ENCODE measurements at places on chromosomes 5 and 9.
A peak's percentile ranks its signal among the peaks of the same experiment; 100 is the strongest.

- no peak for DNase-seq
Measured at GRCh38 chr5:74798977-74799911, 32.2 kb downstream of the NSA2 start.

DNA sequence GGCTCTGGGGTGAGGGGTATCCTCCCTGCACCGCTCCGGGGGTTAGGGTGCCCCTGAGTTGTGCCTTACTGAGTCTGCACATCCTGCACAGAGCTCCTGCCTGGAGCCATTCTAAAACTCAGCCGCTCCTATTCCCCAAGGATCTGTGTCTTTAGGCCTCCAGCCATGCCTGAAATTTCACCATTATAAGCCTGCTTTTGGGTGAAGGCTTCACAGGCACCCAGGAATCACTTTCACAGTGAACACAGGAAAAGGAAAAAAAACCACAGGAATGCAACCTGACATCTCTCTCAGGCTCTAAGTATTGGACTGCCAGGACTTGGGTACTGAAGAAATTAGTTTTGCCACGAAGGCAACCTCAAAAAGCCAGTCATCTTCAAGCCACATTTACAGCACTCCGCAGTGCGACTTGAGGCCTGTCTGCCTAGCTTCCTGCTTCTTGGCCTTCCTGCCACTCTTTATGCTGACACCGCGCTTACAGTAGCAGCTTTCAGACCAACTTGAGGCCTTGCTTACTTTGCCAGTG is 30.9 kb downstream of the GALNT10 start:
- peak; percentile 53 for DNase-seq

GRCh38 chr5:179699616-179700237 is 960 bp downstream of the CANX start:
- peak; percentile 79 for DNase-seq

DNA sequence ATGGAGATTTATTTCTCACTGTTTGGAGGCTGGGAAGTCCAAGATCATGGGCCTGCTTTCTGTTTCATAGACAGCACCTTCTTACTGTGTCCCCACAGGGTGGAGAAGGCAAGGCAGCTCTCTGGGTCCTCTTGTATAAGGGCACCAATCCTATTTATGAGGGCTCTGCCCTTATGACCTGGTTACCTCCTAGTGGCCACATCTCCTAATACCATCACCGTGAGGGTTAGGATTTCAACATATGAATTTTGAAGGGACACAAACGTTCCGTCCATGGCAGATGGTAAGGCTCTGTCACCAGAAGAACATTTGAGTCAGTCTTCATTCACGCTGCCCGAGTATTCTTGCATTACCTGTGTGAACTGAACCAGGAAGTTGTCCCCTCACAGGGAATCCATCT is 48.4 kb downstream of the ANKRD33B start:
- no peak for DNase-seq

DNA sequence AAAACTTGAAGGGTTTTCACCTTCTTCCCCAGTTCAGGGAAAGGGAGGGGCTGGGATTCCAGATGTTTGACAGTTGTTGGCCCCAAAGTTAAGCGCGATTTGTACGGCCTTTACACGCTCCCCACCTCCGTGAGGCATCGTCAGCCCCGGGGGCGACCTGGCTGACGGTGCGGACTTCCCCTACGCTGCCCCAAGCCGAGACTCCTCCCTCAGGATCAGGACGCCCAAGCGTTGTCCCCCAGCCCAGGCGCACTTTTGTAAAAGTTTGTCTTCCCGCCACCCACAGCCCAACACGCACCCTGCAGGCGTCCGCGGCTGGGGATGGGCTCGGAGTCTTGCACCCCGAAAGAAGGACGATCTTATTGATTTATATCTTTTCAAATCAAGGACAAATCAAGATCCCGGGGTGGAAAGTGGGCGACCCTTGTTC is 713 bp downstream of the MOB3B start:
- DNase-seq: peak; percentile 52

- no peak for DNase-seq
Measured at GRCh38 chr9:121683652-121684051, 32.2 kb downstream of the DAB2IP start.
